ENCODE measurements at places on chromosomes 12 and 14.

DNA sequence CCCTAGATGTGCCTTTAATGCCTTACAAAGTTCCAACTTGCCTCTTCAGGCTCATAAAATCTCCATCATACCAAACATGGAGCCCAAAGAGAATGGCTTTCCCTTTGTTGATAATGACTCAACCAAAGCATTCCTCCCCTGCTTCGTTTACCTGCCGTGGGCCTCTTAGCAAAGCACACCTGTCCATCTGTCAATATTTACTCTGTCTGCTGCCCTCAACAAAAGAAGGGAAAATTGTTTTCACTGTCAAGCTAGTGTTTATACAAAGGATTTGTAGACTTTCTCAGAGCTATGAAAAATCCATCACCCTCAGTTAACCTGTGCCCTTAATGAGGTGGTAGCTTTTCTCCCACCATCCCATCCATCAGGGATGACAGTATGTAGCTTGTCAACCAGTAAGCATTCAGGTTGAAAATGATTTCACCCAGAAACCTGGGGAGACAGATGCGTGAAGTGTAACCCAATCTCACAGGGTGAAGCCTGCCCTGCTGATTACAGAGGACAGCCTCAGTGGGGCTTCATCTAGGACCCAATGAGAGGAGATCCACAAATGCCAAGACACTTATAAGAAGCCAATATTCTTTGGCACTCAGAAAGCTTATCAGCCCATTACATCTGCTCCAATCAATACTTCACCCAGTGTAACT, 278.1 kb downstream of the NUAK1 start:
- DNase-seq: no peak

- no peak for DNase-seq
These were observed 1.4 kb downstream of the NYNRIN start for GRCh38 chr14:24399999-24400718.

- DNase-seq: no peak
These were observed 137.0 kb upstream of the CDKN3 start for GRCh38 chr14:54259821-54260220.

GRCh38 chr14:89924268-89924667, 30.3 kb downstream of the EFCAB11 start:
- DNase-seq: no peak

DNA sequence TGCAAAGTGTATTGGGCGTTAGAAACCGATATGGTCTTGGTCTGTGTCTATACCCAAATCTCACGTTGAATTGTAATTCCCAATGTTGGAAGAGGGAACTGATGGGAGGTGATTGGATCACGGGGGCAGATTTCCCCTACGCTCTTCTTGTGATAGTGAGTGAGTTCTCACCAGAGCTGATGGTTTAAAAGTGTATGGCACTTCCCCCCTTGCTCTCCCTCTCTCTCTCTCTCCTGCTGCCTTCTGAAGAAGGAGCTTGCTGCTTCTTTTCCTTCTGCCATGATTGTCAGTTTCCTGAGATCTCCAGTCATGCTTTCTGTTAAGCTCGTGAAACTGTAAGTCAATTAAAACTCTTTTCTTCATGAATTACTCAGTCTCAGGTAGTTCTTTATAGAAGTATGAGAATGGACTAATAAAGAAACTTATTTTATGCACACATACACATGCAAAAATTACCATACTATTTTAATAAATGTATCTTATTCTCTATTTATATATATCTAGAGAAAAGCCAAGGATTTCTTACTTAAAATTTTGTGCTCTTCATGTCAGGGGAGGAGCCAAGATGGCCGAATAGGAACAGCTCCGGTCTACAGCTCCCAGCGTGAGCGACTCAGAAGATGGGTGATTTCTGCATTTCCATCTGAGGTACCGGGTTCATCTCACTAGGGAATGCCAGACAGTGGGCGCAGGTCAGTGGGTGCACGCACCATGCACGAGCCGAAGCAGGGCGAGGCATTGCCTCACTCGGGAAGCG, 1891.0 kb upstream of the FLRT2 start:
- no peak for DNase-seq

DNA sequence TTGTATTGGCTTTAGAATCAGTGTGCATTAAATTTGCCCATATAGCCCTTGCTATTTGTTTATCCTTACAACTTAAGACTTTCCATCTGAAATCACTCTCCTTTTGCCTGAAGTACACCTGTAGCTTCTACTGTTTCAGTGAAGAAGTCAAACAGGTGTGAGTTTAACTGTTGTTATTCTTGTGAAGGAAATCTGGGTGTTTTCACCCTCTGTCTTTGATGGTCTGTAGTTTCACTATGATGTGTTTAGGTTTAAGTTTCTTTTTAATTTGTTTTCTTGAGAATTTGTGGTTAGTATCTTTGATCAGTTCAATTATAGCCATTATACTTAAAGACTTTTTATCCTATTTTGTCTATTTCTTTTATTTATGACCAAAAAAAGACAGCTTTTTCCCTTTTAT, 68.9 kb upstream of the BBS10 start:
- DNase-seq: no peak

DNA sequence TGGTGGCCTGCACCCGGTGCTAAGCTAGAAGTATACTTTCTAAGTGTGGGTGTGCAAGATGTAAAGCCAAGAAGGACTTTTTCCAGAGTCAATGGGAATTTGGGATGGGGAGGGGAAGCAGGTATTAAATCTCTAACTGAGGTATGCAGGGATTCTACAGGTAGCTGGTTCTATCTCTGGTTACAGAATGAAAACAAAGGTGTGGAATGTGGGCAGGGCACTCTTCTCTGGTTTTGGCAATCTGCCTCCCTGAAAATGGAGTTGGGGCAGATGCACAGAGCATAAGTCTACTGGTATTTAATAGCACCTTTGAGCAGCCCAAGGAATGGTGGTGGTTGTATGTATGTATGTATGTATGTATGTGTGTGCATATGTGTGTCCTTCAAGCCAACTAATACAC, 66.7 kb upstream of the PPP1R12A start:
- DNase-seq: no peak

All from stimulated activated CD4-positive, alpha-beta T cell treated with anti-CD3 and anti-CD28 coated beads, Interleukin-2, amount 100 ng/mL, for 48 hours (primary cell).